GM04504 (cell line): ENCODE measurements at places on chromosomes 12 and 14.

DNA sequence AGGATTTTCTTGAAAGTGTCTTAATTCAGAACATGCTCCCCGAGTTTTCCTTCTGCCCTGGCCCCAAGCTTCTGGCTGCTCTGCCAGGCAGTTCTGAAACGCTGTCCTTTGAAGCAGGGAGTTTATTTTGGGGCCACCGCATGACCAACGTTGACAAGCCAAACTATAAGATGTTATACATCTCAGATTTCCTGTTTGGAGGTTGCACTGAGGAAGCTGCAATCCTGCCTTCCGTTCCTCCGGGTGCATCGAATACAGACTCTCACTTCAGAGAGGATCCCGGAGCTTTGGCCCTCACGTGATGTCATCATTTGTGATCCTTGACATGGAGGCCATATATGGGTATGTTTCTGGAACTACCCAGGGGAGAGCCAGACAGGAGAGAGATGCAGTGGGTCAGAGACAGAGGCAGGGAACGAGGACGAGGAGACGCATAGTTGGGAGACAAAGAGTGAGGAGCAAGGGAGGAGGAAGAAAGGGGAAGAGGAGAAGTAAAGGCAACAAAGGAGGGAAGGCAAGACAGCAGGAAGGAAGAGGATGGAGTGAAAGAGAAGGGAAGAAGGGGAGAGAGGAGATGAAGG lies at the start of gene ASB2:
Gene ASB2, minus strand, starts transcription at position 94 of the 581 bp plus-strand sequence. CDS start 12,031 bp downstream, outside the sequence.
- no peak for DNase-seq

- no peak for DNase-seq
These were observed 263.9 kb upstream of the TMTC1 start for GRCh38 chr12:30047516-30048254.

- no peak for DNase-seq
These were observed 85.4 kb downstream of the LGMN start for GRCh38 chr14:92663049-92663448.

DNA sequence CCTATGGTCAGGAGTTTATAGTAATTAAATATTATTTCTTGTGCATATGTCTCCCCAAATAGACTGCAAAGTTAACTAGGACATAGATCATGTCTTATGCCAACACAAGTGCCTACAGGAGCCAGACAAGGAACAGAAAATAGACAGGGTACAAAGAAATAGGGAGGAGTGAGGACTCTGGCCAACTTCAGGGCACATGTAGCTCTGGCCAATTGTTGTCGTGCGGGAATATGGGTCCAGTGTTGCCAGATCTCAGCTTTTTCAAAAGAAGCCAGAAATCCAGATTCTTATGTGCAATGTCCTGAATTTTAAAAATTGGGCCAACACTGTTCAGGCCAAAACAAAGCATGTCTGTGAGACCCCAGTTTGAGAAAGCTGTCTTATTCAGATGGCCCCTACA lies 68.7 kb downstream of the RFX4 start:
- DNase-seq = no peak

GRCh38 chr12:120688527-120689071 lies 1.6 kb downstream of the MLEC start:
- DNase-seq = no peak

- DNase-seq = no peak
These were observed 45.6 kb downstream of the EVL start for GRCh38 chr14:100110816-100111215.
